ENCODE measurements at places on chromosomes 6 and 20.

DNA sequence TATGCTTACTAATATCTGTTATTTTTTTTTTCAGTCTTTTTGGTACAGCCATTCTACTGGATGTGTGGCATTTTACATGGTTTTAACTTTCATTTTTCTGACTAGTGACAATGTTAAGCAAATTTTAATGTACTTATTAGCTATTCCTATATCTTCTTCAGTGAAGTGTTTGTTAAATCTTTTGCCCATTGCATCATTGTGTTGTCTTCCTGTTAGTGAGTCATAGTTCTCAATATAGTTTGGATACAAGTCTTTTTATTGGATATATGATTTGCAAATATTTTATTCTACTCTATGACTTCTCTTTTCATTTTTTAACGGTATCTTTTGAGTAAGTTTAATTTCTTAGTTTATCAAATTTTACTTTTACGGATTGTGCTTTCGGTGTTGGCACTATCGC, 519.4 kb downstream of the CDKAL1 start:
- DNase-seq, result no peak

DNA sequence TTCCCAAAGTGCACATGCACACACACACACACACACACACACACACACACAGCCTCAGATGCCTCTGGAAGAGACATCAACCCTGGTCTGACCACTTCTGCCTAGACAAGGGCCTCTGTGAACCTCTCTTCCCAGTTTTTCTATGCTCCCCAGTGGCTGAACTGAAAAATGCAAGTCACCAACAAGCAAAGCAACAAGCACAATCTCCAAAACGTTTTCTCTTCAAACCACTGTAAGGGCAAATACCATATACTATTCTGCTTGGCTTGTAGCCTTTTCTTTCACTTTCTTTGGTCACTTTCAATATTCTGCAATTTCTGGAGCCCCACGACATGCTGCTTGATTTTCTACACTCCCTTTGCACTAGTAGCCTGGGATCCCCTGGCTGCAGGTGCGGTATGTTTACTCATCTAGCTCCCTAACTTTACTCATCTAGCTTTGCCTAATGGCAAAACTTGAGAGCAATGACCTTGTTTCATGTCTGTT, 121.4 kb upstream of the DST start:
- no peak for DNase-seq

GRCh38 chr6:33424855-33425667, 5.2 kb downstream of the SYNGAP1 start:
- no peak for DNase-seq

GRCh38 chr6:165042912-165043311, 266.5 kb downstream of the C6orf118 start:
- DNase-seq, result no peak

GRCh38 chr6:158095031-158095430, 73.0 kb downstream of the SERAC1 start:
- no peak for DNase-seq
